Activated naive CD8-positive, alpha-beta T cell treated with anti-CD3 and anti-CD28 coated beads, Interleukin-2, amount 10 ng/mL, durations not matched to agents 7 days and 5 days (primary cell): ENCODE measurements at places on chromosomes 7 and 10.
A peak's percentile ranks its signal among the peaks of the same experiment; 100 is the strongest.

- peaks cover 48% of the 10 kb centered on the region for H3K4me1 ChIP-seq
- peaks cover 1% of the 10 kb centered on the region for H3K36me3 ChIP-seq
- peak overlapping the region; percentile 51 for H3K4me3 ChIP-seq
- peak overlapping the region; percentile 49 for H3K27ac ChIP-seq
- H3K27me3 ChIP-seq, result peaks cover 48% of the 10 kb centered on the region
- no peak for DNase-seq
Measured at GRCh38 chr7:2715341-2716231, 27.6 kb downstream of the AMZ1 start.

DNA sequence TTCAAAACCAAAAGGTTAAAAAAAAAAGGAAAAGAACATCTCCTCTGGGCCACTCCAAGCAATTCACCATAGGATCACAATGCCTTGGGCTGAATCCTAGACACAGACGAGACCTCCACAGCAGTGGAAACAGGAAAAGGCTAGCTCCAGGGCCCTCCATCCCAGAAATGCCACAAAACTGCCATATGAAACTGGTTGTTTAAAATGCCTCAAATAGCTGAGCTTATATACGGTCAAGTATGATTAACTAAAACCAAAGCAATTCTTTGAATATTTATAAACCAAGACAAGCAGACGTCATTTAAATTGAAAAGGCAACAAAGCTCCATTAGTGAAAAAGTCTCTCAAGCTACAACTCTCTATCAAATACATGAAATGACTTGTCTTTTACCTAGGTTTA is 63.1 kb downstream of the DOCK4 start:
- DNase-seq, result no peak
- no peak overlapping the region for H3K4me3 ChIP-seq
- no peak overlapping the region for H3K27ac ChIP-seq
- peaks cover 6% of the 10 kb centered on the region for H3K27me3 ChIP-seq
- H3K4me1 ChIP-seq, result peaks cover 1% of the 10 kb centered on the region

GRCh38 chr7:54189330-54189729 is 352.8 kb upstream of the VSTM2A start:
- DNase-seq, result no peak
- H3K27me3 ChIP-seq, result no peaks in the 10 kb centered on the region
- no peaks in the 10 kb centered on the region for H3K4me1 ChIP-seq
- no peaks in the 10 kb centered on the region for H3K36me3 ChIP-seq
- H3K27ac ChIP-seq, result no peak overlapping the region

- peaks cover 2% of the 10 kb centered on the region for H3K27me3 ChIP-seq
- peaks cover 4% of the 10 kb centered on the region for H3K4me1 ChIP-seq
- H3K36me3 ChIP-seq, result no peaks in the 10 kb centered on the region
- DNase-seq, result no peak
- H3K27ac ChIP-seq, result no peak overlapping the region
- no peak overlapping the region for H3K4me3 ChIP-seq
Measured at GRCh38 chr7:54992871-54993475, 25.8 kb upstream of the EGFR start.

GRCh38 chr7:26508917-26509316 is 217.3 kb downstream of the SNX10 start:
- no peaks in the 10 kb centered on the region for H3K36me3 ChIP-seq
- H3K4me3 ChIP-seq, result no peak overlapping the region
- no peaks in the 10 kb centered on the region for H3K4me1 ChIP-seq

DNA sequence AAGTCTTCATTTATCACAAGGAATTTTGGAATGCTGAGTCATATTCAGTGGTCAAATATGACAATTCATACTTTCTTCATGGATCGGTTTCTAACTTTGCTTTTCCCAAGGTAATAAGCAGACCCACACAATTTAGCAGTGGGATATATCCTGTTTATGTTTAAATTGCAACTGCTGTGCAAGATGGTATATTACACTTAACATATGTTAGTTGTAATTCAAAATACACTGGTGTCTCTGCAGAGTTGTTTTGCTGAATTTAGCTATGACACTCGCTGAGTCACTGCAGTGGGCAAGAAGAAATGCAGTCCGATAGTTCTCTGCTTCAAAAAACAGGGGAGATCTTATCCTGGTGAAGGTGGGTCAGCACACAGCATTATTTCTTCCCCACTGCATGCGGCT is 194.8 kb upstream of the PTN start:
- peaks cover 1% of the 10 kb centered on the region for H3K27me3 ChIP-seq
- no peaks in the 10 kb centered on the region for H3K36me3 ChIP-seq
- H3K4me3 ChIP-seq, result no peak overlapping the region
- no peaks in the 10 kb centered on the region for H3K4me1 ChIP-seq
- DNase-seq, result no peak
